ENCODE measurements at places on chromosomes 2 and 18.

DNA sequence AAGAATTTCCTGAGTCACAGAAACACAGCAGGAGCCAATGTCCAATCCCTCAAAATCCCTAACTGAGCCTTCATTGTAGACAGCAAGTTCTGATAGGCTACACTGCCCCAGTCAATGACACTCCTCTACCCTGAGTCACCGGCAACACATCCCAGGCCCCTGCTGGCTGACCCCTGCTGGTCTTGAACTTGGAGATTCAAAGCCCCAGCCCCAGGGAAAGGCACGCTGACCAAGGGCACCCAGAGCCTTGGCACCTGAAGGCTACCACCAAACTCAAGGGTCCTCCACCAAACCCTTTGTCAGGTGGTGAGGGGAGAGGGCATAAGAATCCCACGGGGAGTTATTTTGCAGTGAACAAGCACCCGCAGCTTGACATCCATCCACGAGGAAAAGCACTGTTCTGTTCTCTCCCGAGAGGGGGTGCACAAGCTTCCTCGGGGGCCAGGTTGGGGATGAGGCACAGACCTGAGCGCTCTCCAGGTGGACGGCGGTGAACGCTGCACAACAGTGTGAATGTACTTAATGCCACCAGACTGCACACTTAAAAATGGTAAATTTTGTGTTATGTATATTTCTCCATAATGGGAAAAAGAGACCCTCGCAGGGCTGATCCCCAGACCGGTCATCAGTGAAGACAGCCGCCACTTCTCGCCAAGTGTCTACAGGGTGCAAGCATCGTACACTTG lies 46.9 kb downstream of the TFCP2L1 start:
- no peaks in the 10 kb centered on the region for H3K36me3 ChIP-seq
- no peak for DNase-seq
- no peak overlapping the region for H3K4me3 ChIP-seq
- H3K4me1 ChIP-seq = no peaks in the 10 kb centered on the region

DNA sequence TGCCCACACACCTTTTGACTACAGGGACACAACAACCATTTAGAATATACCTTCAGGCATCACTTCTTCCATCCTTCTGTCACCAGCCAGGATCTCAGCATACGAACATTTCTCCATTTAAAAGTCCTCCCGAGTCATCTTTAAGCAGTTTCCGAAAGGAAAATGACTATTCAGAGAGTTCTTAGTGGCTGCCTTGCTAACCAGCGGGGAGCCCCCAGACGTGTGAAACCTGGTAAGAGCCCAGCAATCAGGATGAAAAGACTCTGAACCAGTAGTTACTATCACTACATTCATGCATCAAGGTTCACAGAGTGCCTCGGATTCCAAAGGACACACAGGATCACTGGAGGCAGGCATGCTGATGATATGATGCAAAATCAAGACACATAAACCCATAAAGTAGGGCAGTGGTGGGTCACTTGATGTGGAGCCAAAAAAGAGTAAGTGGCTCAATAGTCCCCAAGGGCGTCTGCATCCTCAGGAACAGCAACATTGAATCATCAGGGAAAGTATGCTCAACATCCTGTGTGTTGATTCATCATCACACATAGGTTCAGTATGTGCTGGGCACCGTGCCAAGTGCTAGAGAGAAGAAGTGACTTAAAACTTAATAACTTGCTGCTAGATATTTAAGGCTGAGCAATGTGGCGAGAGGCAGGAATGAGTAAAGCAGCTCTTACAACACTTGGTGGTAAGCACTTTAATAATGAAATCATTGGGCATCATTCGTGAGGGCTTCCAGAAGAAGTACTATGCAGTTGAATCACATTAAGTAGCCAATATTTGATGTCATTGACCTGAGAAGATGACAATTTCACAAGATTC lies 4.4 kb downstream of the CCL20 start:
- DNase-seq = peak; percentile 10
- no peak overlapping the region for H3K4me3 ChIP-seq
- H3K4me1 ChIP-seq = peaks cover 6% of the 10 kb centered on the region
- H3K27ac ChIP-seq = no peak overlapping the region
- H3K27me3 ChIP-seq = no peaks in the 10 kb centered on the region
- H3K36me3 ChIP-seq = no peaks in the 10 kb centered on the region

DNA sequence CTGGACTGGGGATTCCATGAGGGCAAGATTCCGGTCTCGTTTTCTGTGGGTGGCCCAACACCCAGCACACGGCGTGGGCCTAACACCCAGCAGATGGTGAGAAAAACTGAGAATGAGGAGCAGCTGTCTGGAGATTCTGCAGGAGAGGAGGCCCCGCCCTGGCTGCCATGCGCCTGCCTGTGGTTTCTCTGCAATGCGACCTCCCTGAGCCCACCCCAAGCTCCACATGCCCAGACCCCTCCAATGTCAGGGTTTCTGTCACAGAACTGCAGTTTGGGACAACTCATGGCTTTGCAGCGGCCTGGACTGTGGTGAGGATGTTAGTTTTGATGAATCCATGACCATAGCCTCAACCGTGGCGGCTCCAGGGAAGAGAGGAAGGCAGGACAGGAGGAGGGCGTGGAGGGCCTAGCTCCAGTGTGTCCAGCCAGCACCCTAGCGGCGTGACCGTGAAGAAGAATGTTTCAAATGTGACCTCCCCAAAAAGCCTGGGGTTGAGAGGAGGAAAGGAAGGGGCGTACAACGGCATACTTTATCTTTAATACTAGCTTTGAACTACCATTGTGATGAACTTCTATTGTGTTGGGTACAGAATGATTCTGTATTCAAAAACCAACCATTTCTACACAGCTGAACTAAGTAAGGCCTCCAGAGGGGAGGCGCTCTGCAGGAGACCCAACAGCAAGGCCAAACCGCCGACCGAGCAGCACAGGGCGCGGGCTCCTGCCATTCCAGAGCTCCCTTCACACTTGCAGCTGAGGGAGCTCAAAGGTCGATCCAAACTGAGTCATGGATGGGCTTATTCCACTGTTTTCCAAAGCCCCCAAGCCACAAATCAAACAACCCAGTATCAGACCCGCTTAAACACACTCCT lies 3.4 kb downstream of the PXDN start:
- H3K36me3 ChIP-seq = no peaks in the 10 kb centered on the region
- H3K27me3 ChIP-seq = peaks cover 28% of the 10 kb centered on the region
- H3K4me1 ChIP-seq = peaks cover 12% of the 10 kb centered on the region

DNA sequence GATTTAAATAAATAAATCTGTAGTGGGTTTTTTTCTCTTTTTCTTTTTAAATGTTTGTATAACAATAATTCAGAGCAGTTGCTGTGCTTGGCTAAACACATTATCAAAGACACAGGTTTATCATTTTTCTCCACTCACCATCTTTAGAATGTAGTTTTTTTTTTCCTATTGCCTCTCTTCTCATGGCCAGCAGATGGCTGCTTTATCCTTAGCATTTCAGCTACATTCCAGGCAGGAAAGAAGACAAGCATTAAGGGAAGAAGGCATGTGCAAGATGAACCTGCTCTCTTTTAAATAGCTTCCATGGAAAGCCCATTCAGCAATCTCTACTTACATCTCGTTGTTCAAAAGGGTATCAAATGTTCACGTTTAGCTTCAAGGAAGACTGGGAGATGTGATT lies 42.6 kb downstream of the ARHGAP15 start:
- no peak overlapping the region for H3K4me3 ChIP-seq
- no peaks in the 10 kb centered on the region for H3K4me1 ChIP-seq
- H3K27ac ChIP-seq = no peak overlapping the region
- peak; percentile 43 for DNase-seq
- no peaks in the 10 kb centered on the region for H3K36me3 ChIP-seq
